NCI-H1417 treated with DMSO at 0.1 percent for 48 hours (cell line): ENCODE measurements at places on chromosomes 11 and 22.

DNA sequence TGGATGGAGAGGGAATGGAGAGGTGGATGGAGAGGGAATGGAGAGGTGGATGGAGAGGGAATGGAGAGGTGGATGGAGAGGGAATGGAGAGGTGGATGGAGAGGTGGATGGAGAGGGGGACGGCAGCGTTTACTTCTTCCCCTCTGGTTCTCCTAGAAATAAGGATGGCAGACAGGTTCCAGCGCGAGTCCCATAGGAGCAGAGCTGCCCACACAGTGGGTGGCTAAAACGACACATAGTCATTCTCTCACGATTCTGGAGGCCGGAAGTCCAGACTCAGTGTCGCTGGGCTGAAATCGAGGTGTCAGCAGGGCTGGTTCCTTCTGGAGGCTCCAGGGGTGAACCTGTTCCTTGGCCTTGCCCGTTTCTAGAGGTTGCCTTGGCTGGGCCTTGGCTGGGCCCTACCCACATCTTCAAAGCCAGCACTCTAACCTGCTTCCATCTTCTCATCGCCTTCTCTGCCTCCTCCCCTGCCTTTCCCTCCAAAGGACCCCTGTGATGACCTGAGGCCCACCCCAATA is 12.7 kb upstream of the CTSD start:
- no peak for DNase-seq

- DNase-seq = no peak
Measured at GRCh38 chr22:44293876-44294275, 18.9 kb downstream of the SHISAL1 start.

DNA sequence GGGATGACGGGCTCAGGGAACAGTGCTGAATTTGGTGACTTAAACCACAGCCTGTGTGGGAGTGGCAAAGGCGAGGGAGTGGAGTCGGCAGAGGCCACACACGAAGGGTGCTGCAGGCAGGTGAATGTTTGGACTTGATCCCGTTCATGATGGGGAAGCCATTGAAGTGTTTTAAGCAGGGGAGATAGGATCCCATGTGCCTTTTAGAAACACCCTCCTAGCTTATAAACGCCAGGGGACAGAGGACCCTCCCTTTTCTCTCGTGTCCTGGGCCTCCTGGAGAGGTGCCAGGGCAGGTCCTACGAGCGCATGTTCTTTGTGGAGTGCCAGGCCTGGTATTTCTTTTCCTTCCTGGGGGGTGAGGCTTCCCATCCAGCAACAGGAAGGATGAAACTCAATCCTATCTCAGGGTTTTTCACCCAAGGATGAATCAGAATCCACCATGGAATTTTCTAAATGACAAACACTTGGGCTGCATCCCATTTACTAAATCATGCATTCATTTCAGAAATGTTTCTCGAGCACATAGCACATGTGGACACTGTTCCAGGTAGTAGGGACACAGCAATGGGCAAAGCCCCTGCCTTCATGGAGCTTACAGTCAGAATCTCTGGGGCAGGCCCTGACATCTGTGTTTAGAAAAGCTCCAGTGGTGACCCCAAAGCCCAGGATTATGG is 59.6 kb downstream of the CHRDL2 start:
- no peak for DNase-seq

- no peak for DNase-seq
Measured at GRCh38 chr11:111135778-111136570, 109.6 kb upstream of the POU2AF2 start.

- no peak for DNase-seq
Measured at GRCh38 chr11:10606536-10607208, 38.2 kb upstream of the LYVE1 start.
